Cardiac septum (tissue), 1 donor: ENCODE measurements at places on chromosomes 16 and 17. TPM values are rescaled to one million over a fixed set of nuclear protein-coding genes. Genes with fewer than 3 reads are reported as not detected.

Gene ADAMTS18
- total RNA-seq: not detected

GRCh38 chr17:60077672-60078519, 825 bp downstream of the HEATR6 start:
- no peak for DNase-seq

DNA sequence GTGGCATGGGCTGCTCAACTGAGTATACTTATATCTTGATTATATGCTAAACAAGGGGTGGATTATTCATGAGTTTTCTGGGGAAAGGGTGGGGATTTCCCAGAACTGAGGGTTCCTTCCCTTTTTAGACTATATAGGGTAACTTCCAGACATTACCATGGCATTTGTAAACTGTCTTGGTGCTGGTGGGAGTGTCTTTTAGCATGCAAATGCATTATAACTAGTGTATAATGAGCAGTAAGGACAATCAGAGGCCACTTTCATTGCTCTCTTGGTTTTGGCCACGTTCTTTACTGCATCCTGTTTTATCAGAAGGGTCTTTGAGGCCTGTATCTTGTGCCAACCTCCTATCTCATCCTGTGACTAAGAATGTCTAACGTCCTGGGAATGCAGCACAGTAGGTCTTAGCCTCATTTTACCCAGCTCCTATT, 12.0 kb downstream of the PRR11 start:
- DNase-seq: no peak

GRCh38 chr16:64440005-64440404, 681.9 kb downstream of the CDH11 start:
- DNase-seq: no peak

DNA sequence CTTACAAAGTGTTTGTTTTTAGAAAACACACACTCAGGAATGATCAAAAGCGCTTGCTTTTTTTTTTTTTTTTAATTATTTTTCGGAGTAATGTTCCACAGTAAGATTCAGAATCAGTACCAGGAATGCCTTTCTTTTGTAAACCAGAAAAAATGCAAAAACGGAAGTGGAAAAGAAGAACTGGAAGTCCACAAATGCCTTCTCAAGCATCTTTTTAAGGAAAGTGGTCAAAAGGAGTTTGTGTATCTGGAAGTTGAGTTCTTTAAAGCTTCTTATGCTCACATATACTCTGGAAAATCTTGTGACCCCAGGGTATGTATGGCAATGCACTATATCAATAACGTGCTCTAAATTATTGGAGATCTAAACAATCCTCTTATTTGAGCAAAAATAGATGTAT, 126.0 kb downstream of the ABCA8 start:
- no peak for DNase-seq

DNA sequence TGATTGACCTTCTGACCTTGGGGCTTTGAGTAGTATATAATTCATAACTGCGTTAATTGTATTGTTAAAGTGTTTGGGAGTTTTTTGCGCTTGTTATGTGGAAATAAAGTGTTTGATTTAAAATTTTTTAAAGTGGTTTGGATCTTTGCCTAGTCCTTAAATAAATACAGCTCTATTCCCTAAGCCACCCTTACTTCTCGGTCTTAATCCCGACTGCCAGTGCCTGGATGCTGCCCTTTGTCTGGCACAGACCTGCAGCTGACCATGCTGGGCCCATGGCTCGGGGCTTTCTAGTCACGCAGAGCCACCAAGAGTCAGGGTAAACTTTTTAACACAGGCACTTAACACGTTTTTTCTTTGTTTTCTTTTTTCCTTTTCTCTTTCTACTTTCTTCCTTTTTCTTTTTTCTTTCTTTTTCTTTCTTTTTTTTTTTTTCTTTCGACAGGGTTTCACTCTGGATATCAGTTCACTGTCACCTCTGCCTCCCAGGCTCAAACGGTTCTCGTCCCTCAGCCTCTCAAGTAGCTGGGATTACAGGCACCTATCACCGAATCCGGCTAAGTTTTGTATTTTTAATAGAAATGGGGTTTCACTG, 19.6 kb upstream of the SLC5A11 start:
- DNase-seq: peak; percentile 26

Gene C16orf82
- not detected for total RNA-seq

DNA sequence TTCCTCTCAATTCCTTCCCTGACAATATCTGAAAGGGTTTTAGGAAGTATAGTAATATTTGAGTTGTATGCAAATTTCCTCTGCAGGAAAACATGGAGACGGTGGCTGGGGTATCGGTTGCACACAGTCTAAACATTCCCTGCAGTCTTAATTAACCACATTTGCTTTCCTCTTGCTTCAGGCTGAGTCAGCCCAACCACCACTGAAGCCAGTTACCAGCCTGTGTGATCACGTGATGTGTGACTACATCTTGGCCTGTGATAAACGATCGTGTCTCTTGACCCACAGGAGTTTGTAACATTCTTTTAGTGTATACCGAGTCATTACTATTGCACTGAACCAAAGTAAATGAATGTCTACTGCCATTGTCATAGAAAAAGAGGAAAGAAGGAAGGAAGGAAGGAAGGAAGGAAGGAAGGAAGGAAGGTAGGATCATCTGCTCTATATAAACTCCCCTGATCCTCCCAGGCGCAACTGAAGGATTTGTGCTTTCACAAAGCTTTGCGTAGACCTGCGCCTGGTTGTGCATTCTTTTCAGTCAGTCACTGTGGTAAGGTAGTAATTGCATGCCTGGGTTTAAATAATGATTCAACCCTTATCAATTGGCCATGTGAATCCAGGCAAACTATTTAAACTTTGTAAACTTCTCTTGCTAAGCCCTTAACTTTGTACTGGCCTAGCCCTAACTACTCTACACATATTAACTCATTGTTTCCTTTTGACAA, 280.6 kb upstream of the SALL1 start:
- DNase-seq: no peak

GRCh38 chr17:81398832-81399411, 3.7 kb downstream of the BAHCC1 start:
- no peak for DNase-seq

DNA sequence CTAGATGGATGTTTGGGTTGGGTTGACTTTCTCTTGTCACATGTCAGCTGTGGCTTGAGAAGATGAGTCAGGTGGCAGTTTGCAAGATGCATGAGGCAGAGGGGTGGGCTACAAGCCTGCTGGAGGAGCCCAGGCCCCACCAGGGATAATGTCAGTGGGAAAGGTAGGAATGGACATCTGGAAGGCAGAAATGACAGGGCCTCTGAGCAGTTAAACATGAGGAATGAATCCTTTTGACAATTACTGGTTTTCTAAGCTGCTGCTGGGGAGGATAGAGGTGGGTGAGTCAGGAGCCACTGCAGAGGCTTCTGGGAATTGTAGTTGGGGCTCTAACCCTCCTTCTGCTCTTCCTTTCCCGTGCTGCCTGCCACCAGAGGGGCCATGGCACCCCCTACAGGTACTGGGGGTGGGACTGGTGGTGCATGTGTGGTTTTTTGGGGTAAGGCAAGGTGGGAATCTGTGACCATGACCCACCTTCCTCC, 15.7 kb downstream of the SLC52A1 start:
- DNase-seq: no peak

DNA sequence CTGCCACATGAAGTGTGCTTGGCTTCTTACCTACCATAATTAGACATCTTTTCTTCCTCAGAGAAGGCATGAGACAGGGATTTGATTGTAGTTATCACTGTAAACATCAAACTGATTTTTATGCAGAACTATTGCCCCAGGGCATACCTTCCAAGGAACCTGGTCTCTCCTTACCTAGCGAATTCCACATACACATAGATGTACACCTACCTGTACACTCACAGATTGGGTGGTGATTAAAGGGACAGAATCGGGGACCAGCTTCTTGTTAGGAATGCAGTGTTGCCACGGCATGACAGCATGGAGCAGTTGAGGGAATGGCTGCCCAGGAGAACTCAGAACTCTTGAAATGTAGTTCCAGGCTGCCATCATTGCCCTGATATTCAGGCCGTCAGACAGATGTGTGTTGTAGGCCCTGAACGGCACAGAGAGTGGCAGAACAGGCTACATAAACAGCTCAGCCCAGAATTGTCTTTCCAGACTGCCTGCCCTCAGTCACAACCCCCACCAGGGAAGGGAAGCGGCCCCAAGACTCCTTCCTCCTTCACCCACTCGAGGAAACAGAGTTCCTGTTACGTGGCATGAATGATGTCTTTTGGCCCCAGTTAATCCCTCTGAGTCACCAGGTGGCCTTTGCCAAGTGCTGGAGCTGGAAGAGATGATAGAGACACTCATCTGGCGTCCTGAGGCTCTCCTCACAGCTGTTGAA, 17.8 kb upstream of the NAGLU start:
- peak; percentile 89 for DNase-seq

- DNase-seq: no peak
These were observed 474 bp downstream of the CLN3 start for GRCh38 chr16:28491230-28491969.

Gene CA4
- 3.7 TPM for total RNA-seq

DNA sequence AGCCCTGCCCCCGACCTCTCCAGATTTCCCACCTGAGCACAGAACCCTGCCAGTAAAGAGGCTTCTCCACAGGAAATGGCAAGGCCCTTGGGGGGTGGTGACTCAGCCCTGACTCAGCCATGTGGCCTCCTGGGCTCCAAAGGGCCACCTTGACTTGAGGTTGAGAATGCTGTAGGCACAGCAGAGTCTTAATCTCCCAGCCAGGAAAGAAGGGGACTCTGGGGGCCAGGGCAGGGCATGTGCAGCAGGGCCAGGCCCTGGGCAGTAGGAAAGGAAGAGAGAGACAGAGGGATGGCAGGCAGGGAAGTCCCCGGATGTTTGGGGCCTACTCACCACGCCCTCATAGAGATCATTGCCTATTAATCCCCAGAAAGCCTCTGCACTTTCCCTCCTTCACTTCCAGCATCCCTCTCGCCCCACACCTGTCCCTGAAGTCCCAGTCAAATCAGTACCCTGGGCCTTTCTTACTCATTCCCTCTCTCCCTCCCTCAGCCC, 4.8 kb upstream of the ITGA3 start:
- no peak for DNase-seq

- DNase-seq: no peak
These were observed 76.6 kb downstream of the CMIP start for GRCh38 chr16:81521141-81521626.

- no peak for DNase-seq
These were observed 6.7 kb downstream of the ERI2 start for GRCh38 chr16:20799599-20799998.

DNA sequence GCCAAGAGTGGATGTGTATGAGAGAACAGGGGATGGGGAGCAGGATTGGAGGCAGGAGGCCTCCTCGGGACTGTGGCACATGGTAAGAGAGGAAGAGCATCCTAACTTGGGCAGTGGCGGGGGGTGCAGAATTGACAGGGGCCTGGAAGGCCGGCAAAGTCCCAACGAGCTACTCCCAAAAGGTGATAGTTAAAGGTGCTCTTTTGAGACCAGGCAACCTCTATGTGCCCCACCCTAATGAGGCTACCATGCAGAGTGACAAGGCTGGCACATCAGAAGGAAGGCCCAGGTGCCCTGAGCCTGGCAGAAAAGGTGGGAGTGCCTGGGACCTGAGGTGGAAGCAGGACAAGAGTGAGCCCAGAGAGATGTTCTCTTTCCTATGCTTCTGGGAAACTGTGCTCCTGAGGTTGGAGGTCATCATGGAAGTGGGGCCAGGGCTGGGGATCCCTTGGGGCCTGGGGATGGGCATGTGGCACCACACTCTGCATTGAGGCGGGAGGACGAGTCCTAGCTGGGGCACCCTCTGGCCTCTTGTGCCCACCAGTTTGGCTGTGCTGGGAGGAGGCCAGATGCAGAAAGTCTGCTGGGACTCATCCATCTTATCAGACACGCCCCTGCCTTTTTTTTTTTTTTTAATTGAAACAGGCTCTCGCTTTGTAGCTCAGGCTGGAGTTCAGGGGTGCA, 5.9 kb downstream of the RAB11FIP4 start:
- no peak for DNase-seq

- peak; percentile 77 for DNase-seq
These were observed 53.9 kb upstream of the ERCC4 start for GRCh38 chr16:13866073-13866472.

- no peak for DNase-seq
These were observed 3.8 kb upstream of the PPL start for GRCh38 chr16:4940719-4941118.

Gene CDYL2
- total RNA-seq: 6.0 TPM

- DNase-seq: no peak
These were observed 14.7 kb upstream of the BCAR1 start for GRCh38 chr16:75265911-75266701.

- DNase-seq: no peak
These were observed 5.5 kb upstream of the TMEM92 start for GRCh38 chr17:50268743-50269275.

Gene HYDIN
- 2.6 TPM for total RNA-seq

Gene WSB1
- 94.1 TPM for total RNA-seq

Gene ITGA2B
- total RNA-seq: 1.7 TPM

GRCh38 chr17:57930239-57930638, 25.0 kb downstream of the CUEDC1 start:
- no peak for DNase-seq

GRCh38 chr17:51056813-51057510, 63.7 kb downstream of the SPAG9 start:
- DNase-seq: no peak

DNA sequence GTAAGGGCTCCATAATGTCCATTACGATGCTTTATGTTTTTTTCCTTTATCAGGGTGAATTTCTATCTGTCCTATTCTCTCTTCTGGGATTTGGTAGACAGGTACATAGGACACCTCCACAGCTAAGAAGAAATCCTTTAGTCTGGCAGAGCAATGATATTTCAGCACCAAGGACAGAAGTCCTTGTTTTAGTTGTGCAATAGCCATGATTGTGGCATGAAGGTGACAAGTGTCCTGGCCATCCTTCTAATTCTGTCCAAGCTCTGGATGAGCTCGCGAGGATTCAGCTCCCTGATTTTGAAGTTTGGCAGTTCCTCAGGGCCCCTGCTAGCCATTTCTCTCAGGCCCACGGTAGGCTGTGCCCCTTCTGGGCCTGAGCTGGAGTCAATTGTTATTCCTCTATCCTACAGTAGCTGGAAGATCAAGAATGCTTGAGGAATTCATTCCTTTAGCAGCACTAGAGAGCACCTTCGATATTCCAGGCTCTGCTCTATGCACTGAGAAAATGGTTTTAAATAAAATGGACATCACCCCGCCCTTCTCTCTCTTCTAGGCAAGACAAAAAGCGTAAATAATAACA, 320.8 kb downstream of the XYLT1 start:
- DNase-seq: no peak

GRCh38 chr17:31699281-31699680, 159.8 kb downstream of the COPRS start:
- no peak for DNase-seq
